Central memory CD4-positive, alpha-beta T cell (primary cell): ENCODE measurements at places on chromosomes 4 and X.

DNA sequence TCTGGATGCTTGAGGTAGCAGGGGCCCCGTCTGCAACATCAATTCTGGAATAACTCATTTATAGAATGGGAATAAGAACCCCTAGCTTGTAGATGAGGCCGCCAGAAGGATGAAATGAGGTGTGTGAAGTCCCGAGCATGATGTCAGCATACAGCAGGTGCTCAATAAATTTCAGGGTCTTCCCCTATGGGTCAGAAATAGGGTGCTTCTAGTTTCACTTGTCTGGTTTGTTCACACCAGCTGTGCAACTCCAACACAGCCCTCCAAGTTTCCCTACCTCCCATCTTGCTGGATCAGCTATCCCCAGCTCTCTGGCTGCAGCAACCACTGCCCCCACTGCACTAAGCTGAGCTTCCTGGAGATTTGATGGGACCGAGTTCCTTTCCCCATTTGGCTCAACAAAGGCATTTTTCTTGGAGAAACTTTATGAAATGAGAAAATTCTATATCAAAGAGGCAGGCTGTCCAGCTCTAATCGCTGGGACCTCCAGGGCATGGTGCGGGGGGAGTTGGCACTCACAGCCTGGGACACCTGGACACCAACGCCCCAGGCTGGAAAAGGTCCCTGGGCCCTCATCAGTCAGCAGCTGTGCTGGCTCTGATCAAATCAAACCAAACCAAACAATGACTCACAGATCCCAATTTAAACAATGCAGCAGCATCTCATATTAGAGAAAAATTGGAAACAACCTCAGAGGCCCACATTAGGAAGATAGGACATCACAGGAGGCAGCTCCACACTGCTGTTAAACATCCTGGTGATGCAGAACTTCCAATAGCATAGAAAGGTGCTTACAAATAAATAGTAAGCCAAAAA, 13.3 kb downstream of the SLC2A9 start:
- DNase-seq = no peak

GRCh38 chrX:10819973-10820372, 199.6 kb upstream of the MID1 start:
- DNase-seq = no peak

DNA sequence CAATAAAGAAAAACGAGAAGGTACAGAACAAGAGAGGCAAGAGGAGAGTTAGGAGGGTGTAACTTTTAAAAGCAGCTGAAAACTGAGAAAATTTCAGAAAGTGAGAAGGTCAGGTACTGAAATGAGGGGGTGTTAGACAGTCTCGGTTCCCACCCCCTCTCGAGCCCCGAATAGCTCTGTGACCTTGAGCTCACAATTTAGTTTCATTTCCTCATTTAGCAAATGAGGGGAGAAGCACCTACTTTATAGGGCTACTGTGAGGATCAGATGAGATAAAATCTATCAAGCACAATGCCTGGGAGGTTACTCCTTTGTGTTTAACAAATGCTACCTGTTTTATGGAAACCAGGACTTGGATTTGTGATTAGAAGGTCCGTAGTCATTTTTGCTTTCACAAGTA, 4.9 kb downstream of the UGT8 start:
- no peak for DNase-seq

- DNase-seq = no peak
Measured at GRCh38 chr4:153735906-153736461, 23.8 kb downstream of the RNF175 start.

DNA sequence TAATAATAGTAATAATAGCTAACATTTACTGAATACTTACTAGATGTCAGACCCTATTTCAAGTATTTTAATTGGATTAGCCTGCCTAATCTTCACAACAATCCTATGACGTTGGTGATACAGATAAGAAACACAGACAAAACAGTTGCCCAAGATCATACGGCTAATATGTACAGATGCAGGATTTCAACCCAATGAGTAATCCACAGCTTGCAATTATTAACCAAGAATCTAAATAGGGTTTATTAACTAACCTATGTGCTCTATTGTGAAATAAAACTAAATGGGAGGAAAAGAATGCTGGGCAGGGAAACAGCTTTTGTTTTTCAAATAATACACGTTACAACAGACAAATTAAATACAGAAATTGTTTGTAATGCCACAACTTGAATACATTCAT, 23.4 kb downstream of the FBXO8 start:
- no peak for DNase-seq

GRCh38 chr4:47788126-47788525, 49.7 kb downstream of the CORIN start:
- no peak for DNase-seq

GRCh38 chrX:20059467-20060128, 57.1 kb downstream of the MAP7D2 start:
- no peak for DNase-seq

- no peak for DNase-seq
Measured at GRCh38 chr4:18463987-18464559, 442.5 kb upstream of the LCORL start.

DNA sequence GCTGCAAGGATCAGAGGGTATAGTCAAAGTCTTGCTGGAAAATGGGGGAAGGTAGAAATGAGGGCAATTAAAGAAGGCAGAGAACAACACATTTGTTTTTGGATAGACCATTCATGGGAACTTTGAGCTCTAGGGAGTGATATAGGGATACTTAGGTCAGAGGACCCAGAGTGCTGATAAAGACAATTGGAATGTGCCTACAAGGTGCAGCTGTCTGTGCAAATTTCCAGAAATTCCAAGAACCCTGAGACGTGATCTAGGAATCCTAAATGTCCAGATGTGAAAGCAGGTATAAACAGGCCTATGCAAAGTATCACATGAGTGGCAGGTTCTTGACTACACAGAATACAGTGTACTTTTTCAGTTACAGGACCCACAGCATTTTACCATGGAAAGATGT, 24.2 kb downstream of the FNIP2 start:
- DNase-seq = no peak

GRCh38 chrX:110836451-110836850, 40.8 kb upstream of the CHRDL1 start:
- no peak for DNase-seq

DNA sequence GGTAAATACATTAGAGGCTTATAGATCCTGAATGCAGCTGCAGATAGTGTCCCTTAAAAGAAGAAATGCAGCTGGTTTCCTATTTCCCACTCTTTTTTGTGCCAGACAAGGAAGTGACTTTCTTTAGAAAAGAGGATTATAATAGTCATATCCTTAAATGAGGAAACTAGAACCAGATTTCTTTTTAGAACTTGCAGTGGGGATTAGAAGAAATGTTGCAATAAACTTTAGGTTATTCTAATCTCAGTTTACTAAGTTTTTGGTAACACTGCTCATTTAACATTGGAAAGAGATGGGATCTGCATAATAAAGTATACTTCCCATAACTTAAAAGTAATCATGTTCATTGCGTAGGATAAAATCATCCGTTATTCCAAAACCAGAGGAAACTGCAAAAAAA, 101.9 kb downstream of the SLIT2 start:
- no peak for DNase-seq

DNA sequence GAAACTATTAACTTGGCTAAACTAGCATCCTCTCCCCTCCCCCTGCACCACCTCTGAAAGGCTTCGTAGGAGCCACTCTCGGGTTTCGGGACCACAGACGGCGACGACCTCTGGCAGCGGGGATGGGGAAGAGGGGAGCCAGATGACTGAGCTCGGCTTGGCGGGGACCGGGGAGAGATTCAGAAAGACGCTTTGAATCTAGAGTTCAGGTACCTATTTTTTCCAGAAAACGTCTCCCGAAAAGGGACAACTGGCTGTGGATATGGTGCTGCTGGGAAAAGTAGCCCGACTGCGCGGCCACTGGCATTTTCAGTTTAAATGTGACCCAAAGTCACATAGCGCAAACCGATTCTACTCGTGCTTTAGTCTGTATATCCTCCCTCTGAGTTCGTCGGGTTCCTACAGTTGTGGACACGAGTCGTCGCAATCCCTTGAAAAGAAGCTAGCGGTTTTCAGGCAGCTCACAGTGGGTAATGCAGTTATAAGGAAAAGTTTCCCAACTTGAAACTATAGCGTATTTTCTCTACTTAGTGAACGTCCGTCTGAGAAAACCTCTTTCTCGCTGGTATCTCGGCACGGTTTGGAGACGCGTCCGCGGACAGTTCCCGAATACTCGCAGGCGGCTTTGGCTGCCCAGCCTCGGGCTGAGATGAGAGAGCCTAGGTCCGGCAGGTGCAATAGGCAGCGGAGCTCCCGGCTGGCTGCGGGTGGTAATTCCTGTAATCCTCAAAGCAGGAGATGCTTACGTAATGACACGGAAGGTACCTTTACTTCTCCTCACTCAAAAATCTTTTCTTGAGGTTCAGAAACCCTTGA, 1.3 kb downstream of the PARM1 start:
- no peak for DNase-seq

GRCh38 chr4:174222266-174222872, 61.1 kb downstream of the FBXO8 start:
- peak; percentile 17 for DNase-seq

DNA sequence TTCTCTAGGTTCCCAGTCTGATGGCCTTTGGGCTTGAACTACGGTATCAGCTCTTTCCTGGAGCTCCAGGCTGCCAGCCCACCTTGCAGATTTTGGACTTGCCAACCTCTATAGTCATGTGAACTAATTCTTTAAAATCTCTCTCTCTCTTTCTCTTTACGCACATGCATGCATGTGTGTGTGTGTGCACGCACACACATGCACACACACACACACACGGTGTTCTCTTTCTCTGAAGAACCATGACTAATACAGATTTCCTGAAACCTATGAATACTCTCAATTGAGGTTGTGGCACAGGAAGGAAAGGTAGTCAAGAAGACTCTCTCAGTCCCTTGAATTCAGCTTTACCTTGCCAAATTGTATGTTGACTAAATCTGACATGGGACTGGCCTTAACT, 6.2 kb upstream of the ZCCHC13 start:
- DNase-seq = no peak

- DNase-seq = no peak
Measured at GRCh38 chr4:186627226-186627865, 72.0 kb upstream of the MTNR1A start.

DNA sequence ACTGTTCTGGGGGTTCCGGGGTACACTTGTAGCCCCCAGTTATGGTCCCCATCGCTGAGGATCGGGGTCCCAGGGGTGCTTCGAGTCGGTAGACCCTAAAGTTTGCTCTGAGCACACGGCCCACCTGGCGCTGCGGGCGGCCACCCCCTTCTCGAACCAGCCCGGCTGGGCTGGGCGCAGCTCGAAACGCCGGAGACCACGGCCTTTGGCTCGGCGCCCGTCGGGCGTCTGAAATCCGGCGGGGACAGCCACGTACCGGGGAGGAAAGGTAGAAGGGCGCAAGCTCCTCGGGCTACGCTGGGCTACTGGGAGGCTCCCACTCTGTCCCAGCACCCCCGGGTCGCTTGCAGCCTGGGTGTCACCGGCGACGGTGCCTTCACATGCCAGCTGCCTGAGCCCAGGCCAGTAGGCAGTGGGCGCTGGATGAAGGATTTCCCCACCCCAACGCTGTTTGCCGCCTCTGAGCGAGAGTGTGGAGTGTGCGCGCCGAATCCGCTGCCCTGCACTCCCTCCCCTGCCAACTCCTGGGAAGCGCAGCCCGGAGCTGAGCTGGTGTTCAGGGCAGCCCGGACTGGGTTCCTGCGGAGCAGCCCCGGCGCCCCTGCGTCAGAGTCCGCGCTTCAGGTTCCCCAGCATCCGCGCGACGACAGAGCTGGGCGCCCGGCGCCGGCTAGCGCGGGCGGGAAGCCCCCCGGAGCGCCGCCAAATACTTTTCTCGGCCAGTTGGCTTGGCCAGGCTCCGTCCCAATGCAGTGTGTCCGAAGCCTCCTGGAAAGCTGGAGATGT, 637 bp downstream of the MAMLD1 start:
- DNase-seq = no peak

- DNase-seq = no peak
Measured at GRCh38 chr4:20684852-20685763, 15.2 kb upstream of the PACRGL start.

DNA sequence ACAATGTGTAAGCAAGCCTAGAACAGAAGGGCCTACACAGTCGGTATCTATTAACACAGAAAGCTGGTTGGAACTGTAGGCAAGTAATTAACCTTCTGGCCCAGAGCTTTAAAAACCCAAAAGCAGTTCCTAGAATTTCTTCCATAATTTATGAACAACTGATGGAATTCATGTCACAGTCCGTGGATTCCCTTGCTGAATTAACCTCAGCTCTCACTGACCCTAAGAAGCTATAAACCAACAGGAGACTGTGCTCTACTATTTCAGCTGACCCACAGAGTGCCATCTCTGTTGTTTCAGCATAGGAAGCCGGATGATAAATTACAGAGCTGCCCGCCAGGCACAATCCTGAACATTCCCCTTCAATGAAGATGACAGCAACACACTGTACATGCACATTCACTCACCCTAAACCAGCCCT, 157.3 kb downstream of the PRDM5 start:
- DNase-seq = no peak

DNA sequence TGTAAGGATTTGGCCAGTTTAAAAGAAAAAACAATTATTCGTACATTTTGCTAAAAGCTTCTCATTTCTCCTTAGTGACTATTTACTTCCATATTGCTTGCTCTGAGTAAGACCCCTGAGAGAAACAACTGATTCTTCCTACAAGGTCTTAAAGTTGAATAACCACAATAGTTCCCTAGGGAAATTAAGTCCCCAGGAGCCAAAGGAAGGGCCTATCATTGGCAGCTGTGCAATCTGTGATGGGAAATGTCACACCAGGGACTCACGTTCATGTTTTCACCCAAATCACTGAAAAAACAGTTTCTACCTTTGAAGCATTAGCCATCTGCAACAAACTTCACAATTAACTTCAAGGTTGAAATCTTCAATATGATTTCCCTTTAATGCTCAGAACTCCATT, 66.7 kb downstream of the JADE1 start:
- no peak for DNase-seq

DNA sequence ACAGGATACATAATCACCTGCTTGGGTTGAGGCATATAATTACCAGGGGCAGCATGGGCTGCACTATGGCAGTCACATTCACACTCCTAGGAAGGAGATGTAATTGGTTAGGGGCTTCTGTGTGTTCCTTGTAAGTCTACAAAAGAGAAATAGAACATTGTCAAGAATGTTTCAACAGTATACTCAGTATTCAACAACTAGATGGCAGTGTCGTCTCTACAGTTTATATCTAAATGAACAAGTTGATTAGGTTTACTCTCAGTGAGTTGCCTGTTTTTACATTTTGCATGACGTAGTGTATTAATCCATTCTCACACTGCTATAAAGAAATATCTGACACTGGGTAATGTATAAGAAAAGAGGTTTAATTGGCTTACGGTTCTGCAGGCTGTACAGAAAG, 50.5 kb upstream of the RAB33B start:
- no peak for DNase-seq

DNA sequence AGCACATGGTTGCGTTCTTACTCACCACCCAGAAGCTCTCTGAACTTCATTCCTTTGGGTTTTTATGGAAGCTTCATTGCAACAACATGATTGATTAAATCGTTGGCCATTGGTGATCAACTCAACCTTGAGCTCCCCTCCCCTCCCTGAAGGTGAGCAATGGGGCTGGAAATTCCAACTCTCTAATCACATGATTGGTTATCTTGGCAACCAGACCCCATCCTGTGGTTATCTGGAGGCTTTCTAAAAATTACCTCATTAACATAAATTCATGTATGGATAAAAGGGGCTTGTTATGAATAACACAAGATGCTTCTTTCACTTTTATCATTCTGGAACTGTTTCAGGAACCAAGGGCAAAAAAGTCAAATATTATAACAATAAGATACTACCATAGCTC, 34.6 kb upstream of the NMU start:
- DNase-seq = no peak
